ENCODE measurements at places on chromosomes 13 and 19. TPM values are rescaled to one million over a fixed set of nuclear protein-coding genes. Genes with fewer than 3 reads are reported as not detected.

Gene ZNF560
- total RNA-seq = not detected

Gene WDR88
- total RNA-seq = not detected

Gene GPC6
- total RNA-seq = 125 TPM

Gene PSG4
- not detected for total RNA-seq

Gene GTF3A
- total RNA-seq = 67.0 TPM

Gene MZF1
- total RNA-seq = 25.3 TPM

Gene ZNF610
- 3.8 TPM for total RNA-seq

Gene ZNF135
- 5.5 TPM for total RNA-seq

Gene TRPC4
- 6.3 TPM for total RNA-seq

- no peak for DNase-seq
- no peaks in the 10 kb centered on the region for H3K36me3 ChIP-seq
- H3K4me3 ChIP-seq = peak overlapping the region; percentile 93
- peaks cover 11% of the 10 kb centered on the region for H3K4me1 ChIP-seq
- H3K27me3 ChIP-seq = peaks cover 13% of the 10 kb centered on the region
- H3K27ac ChIP-seq = peak overlapping the region; percentile 88
These were observed 33.9 kb downstream of the CCNE1 start for GRCh38 chr19:29845574-29846176.

DNA sequence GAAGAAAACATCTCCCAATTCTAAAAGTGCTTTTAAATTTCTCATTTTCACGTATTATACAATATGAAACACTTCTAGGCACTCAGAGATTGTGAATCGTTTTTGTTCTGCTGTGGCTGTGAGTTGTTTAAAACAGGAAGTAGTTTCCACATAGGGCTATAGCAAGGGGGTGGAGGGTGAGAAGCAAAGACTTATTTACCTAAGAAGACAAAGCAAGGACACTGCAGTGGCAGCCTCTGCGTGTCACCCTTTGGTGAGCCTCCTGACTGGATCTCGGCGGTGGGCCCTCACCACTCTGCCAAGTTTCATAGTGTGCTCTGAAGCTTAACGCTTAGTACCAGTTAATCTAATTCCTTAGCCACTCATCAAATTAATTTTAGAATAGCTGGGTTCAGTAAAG lies 56.8 kb downstream of the TNFSF13B start:
- no peak overlapping the region for H3K27ac ChIP-seq
- no peak for DNase-seq
- H3K4me3 ChIP-seq = no peak overlapping the region
- H3K27me3 ChIP-seq = peaks cover 77% of the 10 kb centered on the region
- no peaks in the 10 kb centered on the region for H3K36me3 ChIP-seq

- DNase-seq = no peak
- peaks cover 11% of the 10 kb centered on the region for H3K4me1 ChIP-seq
- H3K27me3 ChIP-seq = no peaks in the 10 kb centered on the region
- peak overlapping the region; percentile 92 for H3K27ac ChIP-seq
- peaks cover 9% of the 10 kb centered on the region for H3K36me3 ChIP-seq
- H3K4me3 ChIP-seq = peak overlapping the region; percentile 92
These were observed 509 bp downstream of the KXD1 start for GRCh38 chr19:18558202-18558555.

DNA sequence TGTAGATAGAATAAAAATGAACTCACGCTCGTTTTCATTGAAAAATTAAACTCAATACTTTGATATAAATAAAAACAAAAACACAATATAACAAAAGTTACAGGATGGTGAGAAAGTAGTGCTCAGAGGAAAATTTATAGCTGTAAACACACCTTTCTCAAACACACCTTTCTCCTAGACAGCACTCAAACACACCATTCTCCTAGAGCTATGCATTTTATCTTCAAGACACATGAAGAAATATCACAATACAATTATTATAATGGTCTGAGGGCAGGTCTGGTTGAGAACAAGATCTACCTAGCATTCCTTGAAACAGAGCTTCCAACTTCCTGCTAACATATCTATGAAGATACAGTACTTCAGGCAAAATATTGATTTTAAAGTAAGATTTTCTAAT lies 183.4 kb upstream of the NBEA start:
- no peak overlapping the region for H3K4me3 ChIP-seq
- no peaks in the 10 kb centered on the region for H3K4me1 ChIP-seq
- no peaks in the 10 kb centered on the region for H3K36me3 ChIP-seq
- H3K27me3 ChIP-seq = no peaks in the 10 kb centered on the region
- DNase-seq = no peak
- H3K27ac ChIP-seq = no peak overlapping the region

Measured in osteocyte (in vitro differentiated cells).